ENCODE measurements at places on chromosomes 6 and 20.
A peak's percentile ranks its signal among the peaks of the same experiment; 100 is the strongest.

DNA sequence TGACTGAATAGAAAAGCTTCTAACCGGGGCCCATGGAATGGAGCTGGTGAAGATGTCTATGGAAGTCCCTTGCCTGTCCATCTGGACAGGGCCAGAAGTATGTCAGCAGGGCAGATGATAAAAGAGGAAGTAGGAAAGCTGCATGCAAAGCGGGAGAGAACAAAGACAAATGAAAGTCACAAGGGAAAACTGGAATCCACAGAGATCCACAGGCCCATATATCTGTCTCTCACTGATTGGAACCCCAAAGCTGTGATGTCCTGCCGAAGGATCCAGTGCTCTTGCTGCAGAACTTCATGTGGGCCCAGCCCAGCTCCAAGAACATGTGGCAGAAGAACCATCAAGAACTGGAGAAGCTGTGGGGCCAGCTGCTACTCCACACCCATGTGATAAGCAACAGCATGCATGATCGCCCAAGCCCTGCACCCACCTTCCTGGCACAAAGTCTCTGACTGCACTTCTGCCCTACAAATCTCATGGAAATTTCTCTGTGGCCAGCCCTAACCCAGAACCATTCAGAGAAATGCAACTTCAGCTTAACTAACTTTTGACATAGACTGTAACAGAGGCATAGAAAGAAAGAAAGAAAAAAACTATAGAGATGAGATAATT, 716.0 kb downstream of the KIF16B start:
- DNase-seq = no peak

DNA sequence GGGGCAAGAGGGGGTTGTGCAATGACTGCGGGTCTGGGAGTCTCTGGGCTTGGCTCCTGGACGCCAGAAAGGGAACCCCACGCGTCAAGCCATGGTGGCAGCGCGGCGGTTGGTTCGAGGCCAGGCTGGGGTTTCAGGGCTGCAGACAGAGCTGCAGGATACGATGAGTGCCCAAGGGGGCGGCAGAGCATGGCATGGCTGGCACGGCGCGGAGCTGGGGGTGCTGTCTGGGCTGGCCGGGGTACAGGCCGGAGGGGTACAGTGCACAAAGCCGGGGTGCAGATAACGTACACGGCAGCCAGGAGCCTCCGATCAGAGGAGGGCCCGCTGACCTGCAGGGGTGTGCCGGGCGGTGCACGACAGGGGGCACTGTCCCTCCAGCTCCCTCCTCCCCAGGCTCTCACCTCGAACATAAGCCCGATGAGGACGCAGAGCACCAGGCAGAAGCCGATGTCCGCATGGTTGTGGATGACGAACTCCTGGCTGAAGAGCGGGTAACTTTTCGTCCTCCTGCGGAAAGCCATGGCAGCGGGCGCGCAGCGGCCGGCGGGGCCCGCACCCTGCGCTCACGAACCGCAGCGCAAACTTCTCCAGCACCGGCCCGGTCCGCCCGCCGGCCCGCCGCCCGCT, 353 bp downstream of the TRAM2 start:
- peak; percentile 48 for DNase-seq

DNA sequence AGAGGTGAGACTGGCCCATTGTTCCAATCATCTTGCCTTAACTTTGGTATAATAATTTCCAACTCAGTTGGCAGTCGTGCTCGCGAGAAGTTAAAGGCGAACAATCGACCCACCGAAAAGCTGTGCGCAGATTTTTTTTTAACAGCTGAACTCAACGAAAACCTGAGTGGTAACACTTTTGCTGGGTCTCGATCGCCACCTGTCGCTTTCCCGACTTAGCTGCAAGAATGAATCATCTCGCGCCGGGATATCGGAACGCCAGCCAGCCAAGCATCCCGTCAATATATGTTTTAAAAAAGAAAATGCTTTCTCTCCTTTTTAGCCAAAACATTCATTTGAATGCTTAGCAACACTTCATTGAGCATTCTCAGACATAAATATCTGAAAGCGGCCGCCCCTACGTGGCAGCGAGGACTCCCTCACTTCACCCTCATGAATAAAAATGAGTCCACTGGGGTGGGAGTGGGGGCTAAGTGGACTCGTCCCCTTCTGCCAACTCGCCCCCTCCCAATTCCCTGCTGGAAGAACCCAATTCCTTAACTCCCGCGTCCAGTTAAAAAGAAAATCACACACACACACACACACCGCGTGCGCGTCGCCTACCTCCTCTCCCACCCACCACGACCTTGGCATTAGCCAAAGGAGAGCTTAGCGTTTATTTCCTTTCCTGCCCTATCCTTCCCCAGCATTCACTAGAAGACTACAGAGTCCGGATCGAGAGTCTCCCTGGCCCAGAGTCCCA, 1.5 kb downstream of the COL12A1 start:
- DNase-seq = peak; percentile 58

GRCh38 chr6:6407071-6407741, 86.7 kb upstream of the F13A1 start:
- DNase-seq = no peak

- DNase-seq = no peak
Observed at GRCh38 chr20:9520086-9520485, 5.7 kb downstream of the LAMP5 start.

DNA sequence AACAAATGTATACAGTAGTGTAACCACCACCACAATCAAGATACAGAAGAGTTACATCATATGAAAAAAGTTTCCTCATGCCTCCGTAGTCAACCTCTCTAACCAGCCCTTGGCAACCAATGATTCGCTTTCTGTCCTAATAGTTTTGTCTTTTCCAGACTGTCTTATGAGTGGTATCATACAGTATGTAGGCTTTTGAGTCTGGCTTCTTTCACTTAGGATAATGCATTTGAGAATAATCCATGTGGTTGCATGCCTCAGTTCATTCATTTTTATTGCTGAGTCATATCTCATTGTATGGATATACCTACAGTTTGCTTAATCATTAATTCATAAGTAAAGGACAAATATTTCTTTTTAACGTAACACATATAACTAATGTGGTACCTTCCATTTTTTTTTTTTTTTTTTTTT, 86.4 kb upstream of the RIPOR2 start:
- DNase-seq = no peak

GRCh38 chr6:37971711-37972390, 152.3 kb downstream of the ZFAND3 start:
- no peak for DNase-seq

- peak; percentile 25 for DNase-seq
Observed at GRCh38 chr6:3631877-3632276, 119.6 kb downstream of the PXDC1 start.

- DNase-seq = no peak
Observed at GRCh38 chr6:122749451-122750050, 30.0 kb upstream of the FABP7 start.

- peak; percentile 91 for DNase-seq
Observed at GRCh38 chr6:125913864-125914351, 42.7 kb upstream of the HINT3 start.

- DNase-seq = no peak
Observed at GRCh38 chr20:21361266-21361665, 36.1 kb downstream of the NKX2-4 start.

DNA sequence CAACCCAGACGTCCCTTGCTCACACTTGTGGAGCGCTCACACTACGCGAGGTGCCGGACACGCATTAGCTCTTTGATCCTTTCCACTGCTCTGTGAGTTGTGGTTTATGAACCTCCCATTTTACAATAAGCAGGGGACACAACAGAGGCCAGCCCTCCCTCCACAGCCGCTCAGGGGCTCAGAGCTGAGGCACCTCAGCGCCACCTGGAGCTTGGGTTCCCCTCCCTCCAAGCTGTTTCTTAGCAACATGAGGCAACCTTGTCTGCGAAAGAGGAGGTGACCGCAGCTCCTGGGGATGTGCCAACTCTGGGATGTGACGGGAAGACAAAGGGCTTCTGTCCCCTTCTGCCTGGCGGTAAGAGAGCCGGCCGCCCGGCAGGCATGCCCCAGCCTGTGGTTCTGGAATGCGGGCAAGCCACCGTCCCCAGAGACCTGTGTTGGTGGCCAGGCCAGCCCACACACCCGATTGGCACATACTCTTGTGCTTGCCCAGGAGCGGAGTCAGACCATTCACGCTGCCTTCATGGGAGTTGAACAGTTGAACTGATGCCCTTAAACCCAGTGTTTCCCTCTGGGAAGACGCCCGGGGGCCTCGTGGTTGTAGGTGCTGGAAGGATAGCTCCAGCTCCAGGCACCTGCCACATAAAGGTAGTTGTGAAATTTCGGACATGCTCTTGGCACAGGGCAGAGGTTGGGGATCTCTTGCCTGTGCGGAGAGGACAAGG, 44.5 kb downstream of the RBM38 start:
- peak; percentile 35 for DNase-seq

DNA sequence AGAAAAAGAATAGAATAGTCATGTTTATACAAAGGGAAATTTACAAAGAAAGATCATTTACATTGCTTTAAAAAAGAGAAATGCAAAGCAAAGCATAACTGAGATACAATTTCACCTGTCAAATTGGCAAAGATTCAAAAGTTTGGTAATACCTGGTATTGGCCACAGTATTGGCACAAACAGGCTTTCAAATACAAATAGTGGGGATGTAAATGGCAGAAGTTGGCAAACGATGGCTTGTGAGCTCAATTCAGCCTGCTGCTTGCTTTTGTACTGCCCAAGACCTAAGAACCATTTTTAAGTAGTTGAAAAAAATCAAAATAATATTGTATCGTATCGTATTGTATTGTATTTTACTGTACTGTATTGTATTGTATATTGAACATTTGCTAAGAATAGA, 194.5 kb upstream of the JAG1 start:
- no peak for DNase-seq

DNA sequence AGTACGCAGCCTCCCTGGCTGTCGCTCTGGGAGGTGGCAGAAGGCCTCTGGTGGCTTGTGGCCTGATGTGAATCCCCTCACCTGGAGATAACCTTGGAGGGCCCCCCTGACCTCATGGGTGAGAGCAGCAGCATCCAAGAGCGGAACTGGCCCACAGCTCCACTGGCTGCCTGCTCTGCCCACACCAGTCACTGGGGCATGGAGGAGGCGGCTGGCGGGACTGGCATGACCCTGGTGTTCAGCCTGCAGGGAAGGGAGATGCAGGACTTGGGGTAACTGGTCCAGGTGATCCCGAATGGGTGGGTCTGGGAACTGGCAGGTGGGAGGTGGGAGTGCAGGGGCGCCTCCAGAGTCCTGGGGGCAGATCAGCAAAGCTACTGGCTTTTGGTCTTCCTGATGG, 10.6 kb upstream of the DSN1 start:
- DNase-seq = no peak

GRCh38 chr6:81774542-81774941, 22.1 kb upstream of the TENT5A start:
- no peak for DNase-seq

DNA sequence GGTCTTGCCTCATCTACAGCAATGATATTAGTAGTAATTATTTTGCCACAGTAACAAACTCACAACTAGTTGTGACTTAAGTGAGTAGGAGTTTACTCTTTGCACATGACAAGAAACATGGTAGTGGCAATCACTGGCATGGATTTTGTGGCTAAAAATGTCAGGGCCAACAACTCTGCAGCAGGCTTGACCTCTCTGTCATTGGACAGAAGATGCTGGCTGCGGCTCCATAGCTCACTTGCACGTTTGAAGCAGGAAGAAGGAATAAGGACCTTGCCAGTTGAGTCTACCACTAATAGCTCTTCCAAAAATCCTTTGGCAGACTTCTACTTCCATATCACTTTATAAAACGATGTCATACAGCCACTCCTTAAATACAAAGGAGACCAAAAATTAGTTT, 117.3 kb downstream of the ADGRG6 start:
- no peak for DNase-seq

DNA sequence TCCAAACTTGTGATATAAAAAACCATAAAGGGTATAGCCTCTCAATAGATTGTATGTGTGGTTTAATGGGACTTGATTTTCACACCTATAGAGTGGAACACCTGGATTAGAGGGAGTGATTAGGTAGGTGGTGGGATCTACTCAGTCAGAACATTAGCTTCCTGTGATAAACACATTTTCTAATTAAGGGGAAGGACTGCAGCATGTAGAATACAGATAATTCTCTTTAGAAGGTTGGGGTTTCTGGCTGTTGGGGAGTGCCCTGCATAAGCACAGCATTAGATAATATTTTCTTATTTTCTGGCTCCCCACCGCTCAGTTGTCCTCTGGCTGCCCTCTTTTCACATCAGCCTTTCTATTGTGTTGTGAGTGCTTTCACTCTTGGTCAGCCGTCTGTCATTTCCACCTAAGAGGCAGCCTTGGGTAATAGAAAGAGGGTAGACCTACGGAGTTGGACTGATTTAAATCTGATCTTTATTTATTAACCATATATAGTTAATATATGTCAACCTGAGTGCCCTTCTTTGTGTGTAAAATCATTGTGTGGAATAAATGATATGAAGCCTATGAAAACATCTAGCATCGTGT, 8.0 kb downstream of the CSE1L start:
- no peak for DNase-seq

- DNase-seq = no peak
Observed at GRCh38 chr6:56278171-56278591, 30.8 kb upstream of the COL21A1 start.

GRCh38 chr6:165950316-165950715, 217.3 kb downstream of the TBXT start:
- no peak for DNase-seq

DNA sequence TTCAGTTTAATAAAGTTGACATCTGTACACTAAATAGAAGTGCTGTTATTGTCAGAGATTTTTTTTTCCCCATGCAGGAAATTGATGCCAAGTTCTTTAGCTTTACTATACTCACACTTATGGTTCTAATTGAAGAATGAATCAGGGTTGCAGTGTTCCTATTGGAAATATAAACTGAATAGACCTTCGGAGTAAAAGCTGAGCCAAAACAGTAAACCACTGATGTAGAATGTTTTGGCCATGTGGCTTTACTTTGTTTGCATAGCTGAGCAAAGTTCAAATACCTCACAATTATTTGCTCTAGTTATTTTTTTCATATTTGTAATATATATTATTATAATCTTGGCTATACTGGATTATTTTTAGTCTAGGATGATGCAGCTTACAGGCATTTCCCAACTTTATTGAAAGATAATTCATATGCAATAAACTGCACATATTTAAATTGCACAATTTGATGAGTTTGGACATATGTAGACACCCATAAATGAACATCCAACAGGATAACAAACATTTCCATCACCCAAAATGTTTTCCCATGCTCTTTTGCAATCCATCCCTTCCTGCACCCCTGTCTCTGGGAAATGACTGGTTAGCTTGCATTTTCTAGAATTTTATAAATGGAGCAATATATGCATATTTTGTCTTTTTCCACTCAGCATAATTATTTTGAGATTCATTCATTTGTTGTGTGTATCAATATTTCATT, 105.8 kb upstream of the NOX3 start:
- DNase-seq = no peak

- no peak for DNase-seq
Observed at GRCh38 chr6:18347021-18347577, 40.1 kb upstream of the RNF144B start.

DNA sequence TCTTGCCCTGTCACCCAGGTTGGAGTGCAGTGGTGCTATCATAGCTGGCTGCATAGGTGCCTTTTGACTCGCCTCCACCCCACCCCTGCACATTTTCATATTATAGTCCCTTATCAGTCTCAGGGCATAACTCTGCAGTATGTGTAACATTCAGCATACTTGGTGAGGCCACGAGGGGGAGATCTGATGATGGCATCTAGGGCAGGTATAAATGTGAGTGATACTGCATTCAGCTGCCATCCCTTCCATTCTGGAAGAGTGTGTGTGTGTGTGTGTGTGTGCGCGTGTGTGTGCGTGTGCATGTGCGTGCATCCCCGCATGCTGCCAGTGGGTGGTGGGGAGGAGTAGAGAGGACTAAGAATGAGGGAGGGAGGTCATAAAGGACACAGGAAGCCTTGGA, 81.4 kb downstream of the JARID2 start:
- no peak for DNase-seq

Data from NCI-H460 (cell line).